ENCODE measurements at places on chromosomes 4 and X.
A peak's percentile ranks its signal among the peaks of the same experiment; 100 is the strongest.

- no peak for DNase-seq
Measured at GRCh38 chr4:110171971-110172370, 26.4 kb downstream of the ELOVL6 start.

- no peak for DNase-seq
Measured at GRCh38 chr4:98262431-98262830, 1.2 kb downstream of the RAP1GDS1 start.

- no peak for DNase-seq
Measured at GRCh38 chrX:51922561-51922960, 29.1 kb downstream of the MAGED1 start.

GRCh38 chr4:14269824-14270223 lies 642.3 kb upstream of the BOD1L1 start:
- DNase-seq: no peak

DNA sequence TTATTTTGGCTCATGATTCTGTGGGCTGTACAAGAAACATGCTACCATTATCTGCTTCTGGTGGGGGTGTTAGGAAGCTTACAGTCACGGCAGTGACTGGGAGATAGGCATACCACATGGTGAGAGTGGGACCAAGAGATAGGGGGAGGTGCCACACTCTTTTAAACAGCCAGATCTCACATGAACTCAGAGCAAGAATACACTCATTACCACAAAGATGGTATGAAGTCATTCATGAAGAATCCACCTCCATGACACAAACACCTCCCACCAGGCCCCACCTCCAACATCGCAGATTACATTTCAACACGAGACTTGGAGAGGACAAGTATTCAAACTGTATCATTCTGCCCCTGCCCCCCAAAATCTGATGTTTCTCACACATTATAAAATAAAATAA lies 2396.7 kb downstream of the PCDH7 start:
- DNase-seq: no peak

- DNase-seq: no peak
Measured at GRCh38 chr4:98744372-98745150, 86.2 kb upstream of the TSPAN5 start.

- DNase-seq: peak; percentile 17
Measured at GRCh38 chrX:13658602-13659001, 5.7 kb downstream of the TCEANC start.

DNA sequence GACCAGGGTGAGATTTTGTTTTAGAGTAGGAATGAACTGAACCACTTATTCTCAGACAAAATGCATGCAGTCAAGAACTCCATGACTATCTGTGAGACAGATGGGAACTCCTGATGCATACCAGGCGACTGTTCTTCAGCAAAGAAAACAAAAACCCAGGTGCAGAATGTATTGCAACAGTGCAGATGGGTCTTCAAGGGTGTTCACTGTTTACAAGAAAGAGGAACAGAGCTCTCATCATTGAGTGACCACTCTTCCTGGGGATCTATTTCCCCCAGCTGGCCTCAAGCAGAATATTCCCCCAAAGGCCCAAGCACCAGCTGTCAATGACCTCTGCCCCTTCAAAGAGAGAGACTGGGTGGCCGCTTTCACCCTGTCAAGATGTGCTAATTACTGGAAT lies 39.7 kb upstream of the BMP3 start:
- no peak for DNase-seq

DNA sequence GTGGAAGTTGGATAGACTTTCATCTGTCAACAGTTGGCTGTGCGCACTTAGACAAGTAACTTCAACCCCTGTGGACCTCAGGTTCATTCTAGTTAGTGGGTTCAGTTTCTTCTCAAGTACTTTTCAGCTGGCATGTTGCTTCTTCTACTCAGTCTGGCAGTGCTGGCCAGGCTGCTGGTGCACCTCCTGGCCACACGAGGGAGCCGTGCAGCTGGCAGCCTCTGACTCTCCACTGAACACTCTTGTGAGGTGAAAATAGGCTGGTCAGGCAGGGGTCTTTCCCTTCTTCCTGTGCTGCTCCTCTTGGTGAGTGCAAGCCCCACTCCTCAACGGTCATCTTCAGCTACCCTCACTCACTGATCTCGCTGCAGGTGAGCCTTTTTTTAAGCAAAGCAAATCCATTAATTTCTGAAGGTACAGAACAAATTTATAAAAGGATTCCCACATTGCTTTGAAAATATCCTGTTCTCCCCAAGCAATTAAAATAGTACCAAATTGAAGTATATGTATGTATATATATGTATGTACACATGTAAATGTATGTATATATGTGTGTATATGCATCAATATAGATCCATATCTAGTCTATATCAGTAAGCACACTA lies 30.6 kb downstream of the LONRF3 start:
- peak; percentile 31 for DNase-seq

DNA sequence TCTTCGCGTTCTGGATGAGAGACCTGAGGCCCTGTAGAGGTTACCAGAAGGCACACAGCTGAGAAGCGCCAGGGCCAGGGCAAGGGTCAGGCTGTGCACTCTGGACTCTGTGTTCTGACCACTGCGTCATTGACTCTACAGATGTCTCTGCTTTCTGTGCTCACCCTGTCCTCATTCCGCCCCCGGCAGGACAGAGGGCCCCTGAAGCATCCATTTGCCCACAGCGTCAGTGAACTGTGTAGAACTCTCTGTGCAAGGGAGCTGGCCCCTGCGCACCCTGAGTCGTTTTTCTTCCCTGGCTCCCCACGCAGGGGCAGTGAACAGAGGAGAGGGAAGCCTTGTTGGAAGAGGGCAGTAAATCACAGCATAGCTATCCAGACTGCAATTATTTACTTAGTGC lies 6.1 kb upstream of the WAS start:
- DNase-seq: no peak

DNA sequence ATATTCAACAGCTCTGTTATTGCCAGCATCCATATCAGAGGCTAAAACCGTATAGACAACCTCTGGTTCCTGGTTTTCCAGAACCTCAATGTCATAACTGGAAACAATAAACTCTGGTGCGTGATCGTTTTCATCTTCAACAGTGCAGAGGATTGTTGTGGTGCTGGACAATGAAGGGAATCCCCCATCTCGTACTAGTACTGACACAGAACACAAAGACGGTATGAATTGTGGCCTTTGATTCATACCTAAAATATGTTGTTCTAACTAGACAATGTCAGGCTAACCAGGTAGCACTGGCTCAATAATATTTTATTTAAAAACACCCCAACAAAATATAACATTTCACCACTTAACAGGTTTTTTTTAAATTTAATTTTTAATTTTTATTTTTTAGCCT lies 186.9 kb downstream of the DCHS2 start:
- no peak for DNase-seq

Measured in effector CD4-positive, alpha-beta T cell (primary cell).